Foreskin melanocyte (primary cell): ENCODE measurements at places on chromosomes 4 and X.

- no peak for DNase-seq
These were observed 61.0 kb downstream of the REELD1 start for GRCh38 chr4:146275370-146275769.

DNA sequence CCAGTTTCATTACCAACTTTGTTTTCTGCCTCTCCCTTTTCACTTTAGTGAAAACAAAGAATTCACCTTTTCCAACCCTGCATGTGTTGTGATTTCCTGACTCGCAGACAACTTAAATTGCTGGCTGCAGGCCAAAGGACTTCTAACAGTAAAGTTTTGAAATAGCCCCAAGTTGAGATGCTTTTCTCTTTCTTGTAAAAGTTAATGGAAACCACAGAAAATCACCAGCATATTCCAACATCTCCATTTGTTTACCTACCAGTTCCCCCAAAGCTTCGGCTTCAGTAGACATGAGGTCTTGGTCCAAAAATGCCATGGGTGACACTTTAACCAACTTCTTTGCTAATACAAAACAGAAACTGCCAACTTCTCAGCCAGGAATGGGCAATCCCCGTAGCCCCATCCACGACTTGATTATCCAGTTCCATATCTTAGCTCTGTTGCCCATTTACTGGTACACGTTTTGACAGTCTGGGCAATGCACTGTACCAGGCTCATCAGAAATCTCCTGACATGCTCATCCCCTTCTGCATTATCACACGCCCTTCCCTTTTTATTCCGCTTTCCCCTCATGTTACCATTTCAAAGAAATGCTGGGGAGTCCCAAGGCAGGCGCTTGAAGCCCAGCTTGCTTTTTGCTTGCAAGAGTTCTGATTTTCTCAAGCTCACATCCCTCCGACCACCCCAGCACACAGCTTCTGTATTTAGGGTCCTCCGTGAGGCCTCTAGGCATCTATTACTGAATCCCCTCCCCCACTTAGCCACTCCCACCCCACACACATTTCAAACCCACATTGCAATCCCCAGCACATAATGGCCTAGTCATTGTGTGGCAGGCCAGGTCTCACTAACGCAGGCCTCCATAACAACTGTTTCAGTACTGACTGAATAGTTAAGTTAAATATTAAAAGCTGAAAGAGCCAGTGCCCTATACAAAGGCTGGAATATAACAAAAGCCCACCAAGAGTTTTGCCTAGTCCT, 137.9 kb upstream of the S100G start:
- DNase-seq: no peak

DNA sequence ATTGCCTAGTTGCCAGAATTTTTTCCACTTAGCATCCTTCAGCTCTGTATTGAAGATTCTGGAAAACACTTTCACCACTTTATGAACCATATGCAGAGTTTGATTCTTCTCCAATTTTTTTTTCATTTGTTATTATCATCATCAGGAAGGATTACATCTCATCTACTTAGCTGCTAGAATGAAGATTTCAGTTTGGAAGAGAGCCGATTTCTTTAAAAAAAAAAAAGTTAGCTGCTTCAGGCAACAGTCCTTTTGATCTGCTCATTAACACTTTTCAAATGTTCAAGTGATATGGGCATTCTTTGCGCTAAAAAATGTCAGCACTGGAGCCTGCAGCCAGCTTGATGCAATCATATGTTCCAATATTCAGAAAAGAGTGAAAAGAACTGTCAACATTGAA, 76.2 kb downstream of the ANTXR2 start:
- DNase-seq: no peak

- DNase-seq: no peak
These were observed 22.0 kb upstream of the PPARGC1A start for GRCh38 chr4:23911675-23912455.

DNA sequence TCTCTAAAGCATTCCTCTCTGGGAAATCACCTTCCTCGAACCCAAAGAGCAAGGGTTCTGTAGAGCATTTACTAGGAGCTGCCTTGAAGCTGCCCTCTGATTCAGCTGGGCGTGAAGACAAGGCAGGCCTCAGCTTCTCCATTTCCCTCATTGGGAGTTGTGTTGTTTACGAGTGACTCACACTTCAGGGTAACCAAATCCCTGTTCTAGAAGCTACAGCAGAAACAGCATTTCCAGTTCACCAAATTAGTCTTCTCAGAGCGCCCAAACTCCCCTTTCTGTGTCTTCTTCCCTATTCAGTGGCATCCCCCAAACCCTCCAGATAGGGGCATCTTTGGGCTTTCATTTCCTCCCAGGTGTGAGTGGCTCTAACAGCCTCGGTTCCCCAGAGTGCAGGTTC, 863 bp upstream of the XPNPEP2 start:
- no peak for DNase-seq

DNA sequence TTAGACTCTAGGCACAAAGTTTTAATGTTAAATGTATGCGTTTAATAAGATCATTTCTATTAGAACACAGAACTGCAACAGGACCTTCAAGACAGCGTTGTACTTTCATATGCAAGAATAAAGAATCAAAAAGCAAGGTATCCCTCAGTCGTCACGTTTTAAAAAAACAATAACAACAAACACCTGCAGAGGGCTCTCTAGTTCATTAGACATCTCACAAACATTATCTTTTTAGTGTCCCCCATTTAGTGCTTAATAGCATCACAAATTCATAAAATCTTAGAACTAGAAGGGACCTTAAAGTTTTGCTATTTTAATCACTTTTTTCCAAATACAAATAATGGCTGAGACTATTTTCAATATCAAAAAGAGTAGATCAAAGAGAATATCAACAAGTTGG, 236.6 kb downstream of the DCHS2 start:
- DNase-seq: no peak

GRCh38 chr4:14943749-14944148, 58.5 kb upstream of the CPEB2 start:
- peak; percentile 99 for DNase-seq

GRCh38 chr4:65698631-65699030, 28.3 kb upstream of the EPHA5 start:
- DNase-seq: no peak

GRCh38 chrX:20067709-20068561, 48.8 kb downstream of the MAP7D2 start:
- no peak for DNase-seq
